Activated CD4-positive, CD25-positive, alpha-beta regulatory T cell treated with anti-CD3 and anti-CD28 coated beads, Interleukin-2, amount 50 U/mL, for 24 hours (primary cell): ENCODE measurements at places on chromosomes 12 and 14.

DNA sequence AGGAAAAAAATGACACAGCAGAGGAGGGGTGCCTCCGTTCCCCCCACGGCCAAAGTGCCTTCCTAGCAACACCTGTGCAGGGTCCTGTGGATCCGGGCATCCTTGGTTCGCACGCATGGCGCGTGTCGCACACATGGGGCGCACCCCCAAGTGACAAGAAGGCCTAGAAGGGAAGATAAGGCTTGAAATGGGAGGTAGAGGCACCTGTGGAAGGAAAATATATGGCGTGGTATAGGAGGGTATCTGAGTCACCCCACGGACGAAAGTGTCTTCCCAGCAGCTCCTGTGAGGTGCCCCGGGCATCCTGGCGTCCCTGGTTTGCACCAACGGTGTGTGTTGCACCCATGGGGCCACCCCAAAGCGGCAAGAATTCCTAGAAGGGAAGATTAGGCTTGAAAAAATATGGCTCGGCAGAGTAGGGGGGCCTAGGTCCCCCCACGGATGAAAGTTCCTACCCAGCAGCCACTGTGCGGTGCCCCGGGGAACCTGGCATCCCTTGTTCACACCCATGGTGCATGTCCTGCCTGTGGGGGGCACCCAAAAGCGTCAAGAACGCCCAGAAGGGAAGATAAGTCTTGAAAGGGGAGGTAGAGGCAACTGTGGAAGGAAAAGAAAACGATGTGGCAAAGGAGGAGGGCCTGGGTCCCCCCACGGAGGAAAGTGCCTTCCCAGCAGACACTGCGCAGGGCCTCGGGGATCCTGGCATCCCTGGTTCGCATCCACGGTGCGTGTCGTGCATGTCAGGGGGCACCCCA lies 280.0 kb downstream of the ALG10 start:
- ATAC-seq = no peak

GRCh38 chr12:64332296-64332695 lies 58.3 kb downstream of the C12orf56 start:
- no peak for ATAC-seq

- no peak for ATAC-seq
These were observed 198.9 kb upstream of the CAND1 start for GRCh38 chr12:67070307-67070600.

GRCh38 chr14:44658389-44658696 lies 151.3 kb upstream of the FSCB start:
- no peak for ATAC-seq

DNA sequence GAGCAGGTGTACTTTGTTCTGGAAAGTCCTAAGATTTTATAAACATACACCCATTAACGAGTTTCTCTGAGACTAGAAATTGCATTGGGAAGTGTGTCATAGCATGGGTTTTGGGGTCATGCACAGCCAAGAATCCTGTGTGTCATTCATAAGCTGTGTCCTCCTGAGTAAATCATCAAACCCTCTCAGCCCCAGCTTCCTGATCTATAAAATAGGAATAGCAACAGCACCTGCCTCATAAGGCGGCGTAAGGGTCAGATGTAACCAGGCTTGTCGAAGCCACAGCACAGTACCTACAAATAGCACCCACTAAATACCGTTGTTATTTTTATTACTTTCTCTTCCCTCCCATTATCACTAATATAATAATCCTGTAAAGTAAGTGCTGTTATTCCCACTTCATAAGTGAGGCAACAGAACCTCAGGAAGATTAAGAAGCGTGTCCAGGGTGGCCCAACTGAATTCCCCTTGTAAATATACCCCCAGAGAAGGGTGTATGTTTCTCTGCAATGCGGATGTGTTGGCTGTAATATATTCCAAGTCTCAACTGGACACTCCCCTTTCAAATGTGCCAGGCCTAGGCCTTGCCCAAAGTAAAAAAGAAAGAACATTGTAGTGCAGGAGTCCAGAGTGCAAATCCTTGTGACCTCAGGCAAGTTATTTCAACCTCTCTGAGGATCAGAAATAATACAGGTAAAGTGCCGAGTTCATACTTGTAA lies 188.3 kb upstream of the BCL2L14 start:
- ATAC-seq = no peak

- no peak for ATAC-seq
These were observed 31.6 kb downstream of the TBC1D15 start for GRCh38 chr12:71871116-71871515.

GRCh38 chr12:120078868-120079267 lies 37.7 kb downstream of the RAB35 start:
- no peak for ATAC-seq

- no peak for ATAC-seq
These were observed 23.1 kb upstream of the STRAP start for GRCh38 chr12:15859116-15859515.

DNA sequence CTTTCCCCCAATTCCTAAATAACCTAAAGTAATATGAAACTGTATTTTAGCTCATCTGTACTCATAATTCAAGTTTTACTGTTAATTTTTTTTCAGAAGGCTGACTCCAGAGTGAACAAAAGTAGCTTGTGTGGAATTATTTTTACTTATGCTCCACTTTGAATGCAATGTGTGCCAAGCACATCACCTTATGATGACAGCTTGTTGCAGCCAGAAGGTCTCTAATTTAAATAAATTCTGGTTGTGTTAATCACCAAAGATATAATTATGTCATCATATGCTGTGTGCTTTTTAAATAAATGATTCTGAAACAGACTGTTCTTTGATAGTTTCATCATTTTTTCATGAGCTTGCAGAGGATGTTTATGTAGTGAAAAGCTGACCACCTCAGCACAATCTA lies 283.1 kb downstream of the TMEM117 start:
- ATAC-seq = no peak

DNA sequence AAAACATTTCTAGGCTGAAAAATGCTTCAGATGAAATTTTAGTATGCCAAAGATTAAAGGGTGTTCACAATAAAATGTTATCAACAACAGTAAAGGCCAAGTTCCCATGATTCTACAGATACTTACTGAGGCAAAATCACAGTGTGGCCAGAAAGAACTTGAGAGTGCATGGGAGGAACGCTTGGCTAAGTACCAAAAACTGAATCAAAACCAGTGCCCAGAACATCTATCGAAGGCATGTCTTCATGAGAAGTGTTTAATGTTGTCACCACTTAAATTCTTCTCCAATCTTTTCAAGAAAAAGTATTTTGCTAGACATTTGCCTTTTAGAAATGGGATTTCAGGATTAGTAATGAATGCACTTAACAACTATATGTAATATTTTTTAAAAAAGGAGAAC lies 41.5 kb downstream of the KIF21A start:
- no peak for ATAC-seq

- ATAC-seq = no peak
These were observed 8.5 kb upstream of the MYL6B start for GRCh38 chr12:56143870-56144269.

DNA sequence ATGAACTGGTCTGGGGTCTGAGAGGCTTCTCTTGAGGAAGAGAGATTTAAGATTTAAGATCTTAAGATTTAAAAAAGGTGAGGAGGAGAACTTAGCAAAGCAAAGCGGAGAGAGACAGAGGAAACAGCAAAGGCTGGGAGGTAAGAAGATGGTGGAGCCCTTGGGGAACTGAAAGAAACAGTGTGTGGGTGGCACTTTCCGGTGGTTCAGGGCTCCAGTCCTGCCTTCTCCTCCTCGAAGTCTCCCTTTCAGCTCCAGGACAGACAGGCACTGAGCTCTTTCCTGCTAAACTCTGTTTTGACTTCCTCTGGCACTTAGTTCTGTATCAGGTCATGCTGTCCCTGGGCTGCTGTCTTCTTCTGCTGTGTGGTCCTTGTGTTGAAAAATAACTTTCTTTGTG lies 298.7 kb upstream of the SRRM4 start:
- no peak for ATAC-seq

GRCh38 chr12:42143452-42144157 lies 1.1 kb downstream of the GXYLT1 start:
- ATAC-seq = no peak

GRCh38 chr12:117684471-117684870 lies 284.3 kb downstream of the KSR2 start:
- ATAC-seq = no peak

DNA sequence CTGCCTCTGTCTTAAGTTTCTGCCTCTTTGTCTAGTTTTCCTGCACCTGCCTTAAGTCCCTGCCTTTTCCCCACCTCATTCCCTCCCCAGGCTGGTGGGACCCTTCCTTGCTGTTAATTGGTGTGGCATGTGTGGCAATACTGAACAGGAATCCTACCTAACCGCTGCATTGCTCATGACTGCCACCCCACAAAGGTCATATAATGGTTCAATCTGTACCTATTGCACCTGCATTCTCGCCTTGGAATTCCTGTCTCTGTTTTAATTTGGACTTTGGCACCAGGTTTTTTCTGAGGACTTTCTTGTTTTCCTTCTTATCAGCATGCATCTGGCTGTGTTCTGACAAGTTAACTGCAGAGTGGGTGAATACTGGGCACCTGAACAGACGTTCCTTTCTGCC lies 966.2 kb upstream of the TMEM132C start:
- no peak for ATAC-seq

GRCh38 chr14:103356024-103356682 lies 22.1 kb downstream of the EIF5 start:
- ATAC-seq = no peak

DNA sequence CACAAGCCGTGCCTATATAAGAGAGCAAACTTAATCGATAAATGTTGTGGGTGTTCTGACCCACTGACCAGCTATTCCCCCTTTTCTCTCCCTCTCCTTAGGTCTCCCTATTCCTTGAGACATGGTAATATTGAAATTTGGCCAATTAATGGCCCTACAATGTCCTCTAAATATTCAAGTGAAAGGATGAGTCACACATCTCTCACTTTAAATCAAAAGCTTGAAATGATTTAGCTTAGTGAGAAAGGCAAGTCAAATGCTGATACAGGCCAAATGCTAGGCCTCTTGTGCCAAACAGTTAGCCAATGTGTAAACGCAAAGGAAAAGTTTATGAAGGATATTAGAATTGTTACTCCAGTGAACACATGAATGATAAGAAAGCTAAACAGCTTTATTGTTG lies 102.2 kb upstream of the CPNE8 start:
- ATAC-seq = no peak

DNA sequence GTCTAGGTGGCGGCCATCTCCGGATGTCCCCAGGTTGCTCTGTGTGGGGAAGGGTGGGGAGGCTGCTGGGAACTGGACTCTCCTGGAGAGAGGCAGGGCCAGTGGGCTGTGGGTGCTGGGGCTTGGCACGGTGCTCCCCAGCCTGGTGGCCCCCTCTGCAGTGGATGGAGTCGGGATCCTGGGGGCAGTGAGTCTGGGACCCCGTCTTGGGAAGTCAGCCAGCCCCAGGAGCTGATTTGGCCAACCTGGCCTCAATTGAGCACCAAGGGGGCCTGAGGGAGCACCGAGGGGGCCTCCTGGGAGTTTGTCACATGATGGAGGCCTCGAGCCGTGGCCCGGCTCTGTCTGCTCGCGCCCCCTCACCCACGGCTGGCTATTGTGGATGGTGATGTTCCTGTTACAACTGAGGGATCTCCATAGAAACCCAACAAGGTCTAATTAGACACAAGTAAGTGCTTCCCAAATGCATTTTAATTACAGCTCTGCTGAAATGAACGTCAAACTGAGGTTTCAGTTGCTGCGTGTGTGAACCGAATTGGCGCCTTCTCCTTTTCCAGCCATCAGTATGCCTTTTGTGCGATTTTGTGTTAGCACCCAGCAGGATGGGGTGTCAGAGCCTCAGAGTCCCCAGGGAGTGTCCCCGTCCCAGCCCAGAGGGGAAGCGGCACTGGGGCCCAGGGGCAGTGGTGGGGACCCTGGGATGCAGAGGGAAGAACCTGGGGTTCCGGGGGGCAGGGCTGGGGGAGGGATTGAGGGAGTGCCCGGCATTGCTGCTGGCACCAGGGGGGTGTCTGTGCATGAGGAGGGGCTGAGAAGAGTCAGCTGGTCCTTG lies 71.8 kb downstream of the KIF26A start:
- no peak for ATAC-seq

DNA sequence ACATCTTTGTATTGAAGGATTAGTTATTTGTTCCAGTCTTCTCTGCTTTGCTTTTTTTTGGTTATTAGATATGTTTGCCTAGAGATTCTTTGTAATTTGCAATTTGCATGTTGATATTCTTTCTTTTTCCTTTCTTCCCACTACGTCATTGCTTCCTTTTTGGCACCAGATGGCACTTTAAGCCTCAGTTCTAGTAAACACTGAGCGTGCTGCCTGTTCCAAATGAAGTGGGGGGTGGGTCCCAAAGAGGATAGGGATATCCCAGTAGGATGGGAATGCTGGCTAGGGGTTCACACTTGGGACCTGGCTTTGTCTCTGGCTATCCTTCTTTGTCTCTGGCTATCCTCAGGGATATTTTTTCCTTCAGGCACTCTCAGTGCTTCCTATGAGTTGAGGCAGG lies 17.0 kb downstream of the EAPP start:
- no peak for ATAC-seq

GRCh38 chr12:71392521-71393145 lies 47.0 kb upstream of the LGR5 start:
- no peak for ATAC-seq

DNA sequence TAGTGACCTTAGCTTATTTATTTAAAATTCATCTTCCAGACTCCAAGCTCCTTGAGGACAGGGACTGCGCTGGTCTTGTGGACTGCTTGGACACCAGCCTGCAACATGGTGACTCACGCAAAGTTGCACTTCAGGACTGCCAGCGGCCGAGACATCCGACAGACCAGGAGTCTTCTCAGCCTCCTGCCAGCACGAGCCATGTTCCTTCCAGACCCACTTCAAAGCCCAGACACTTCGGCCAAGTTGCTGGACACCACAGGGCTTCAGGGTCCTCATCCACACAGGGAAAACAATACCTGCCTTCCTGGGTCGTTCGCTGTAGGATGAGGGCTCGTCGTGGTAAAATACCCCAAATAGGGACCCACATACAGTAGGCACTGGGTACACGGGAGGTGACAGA lies 88.7 kb downstream of the BCL11B start:
- no peak for ATAC-seq

GRCh38 chr12:46131732-46132469 lies 136.9 kb downstream of the SLC38A1 start:
- ATAC-seq = no peak

- ATAC-seq = no peak
These were observed 38.0 kb downstream of the CHGA start for GRCh38 chr14:92960706-92961566.
